AG04450 (cell line): ENCODE measurements at places on chromosomes 1 and 21.

DNA sequence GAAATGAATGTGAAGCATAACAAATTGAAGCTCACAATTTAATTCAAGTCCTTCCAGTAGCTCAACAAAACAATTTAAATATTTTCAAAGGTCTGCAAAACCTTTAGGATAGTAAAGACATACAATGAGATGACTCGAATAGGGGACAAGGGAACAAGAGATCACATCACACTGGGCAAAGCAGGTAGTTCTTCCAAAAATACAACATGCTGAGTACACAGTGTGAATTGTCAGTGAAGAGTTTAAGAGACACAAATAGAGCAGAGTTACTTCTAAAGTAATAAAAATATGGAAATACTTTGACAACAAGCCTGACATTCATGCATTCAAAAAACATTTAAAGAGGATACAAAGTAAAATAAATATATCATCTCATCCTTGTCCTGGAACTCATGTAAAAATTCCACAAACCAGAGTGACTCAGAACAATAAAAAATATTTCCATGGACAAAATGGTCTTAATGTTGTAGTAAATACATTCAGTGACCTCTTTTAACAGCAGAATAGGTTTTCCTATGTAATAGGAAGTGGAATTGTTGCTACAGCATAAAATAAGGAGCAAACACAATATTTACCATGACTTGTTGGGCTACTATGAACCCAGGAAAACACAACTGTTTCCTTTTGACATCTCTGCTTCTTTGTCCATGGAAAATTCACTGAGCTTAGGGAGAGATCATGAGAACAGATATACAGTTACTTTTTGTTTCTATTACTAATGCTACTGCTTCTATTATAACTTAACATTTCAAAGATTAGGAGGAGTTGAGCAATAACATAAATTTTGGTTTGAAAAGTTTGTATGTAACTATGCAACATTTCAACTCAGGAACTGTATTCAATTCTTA lies 83.7 kb upstream of the BCL10 start:
- DNase-seq: no peak

GRCh38 chr1:94514095-94514727 lies 27.3 kb downstream of the F3 start:
- DNase-seq: no peak

DNA sequence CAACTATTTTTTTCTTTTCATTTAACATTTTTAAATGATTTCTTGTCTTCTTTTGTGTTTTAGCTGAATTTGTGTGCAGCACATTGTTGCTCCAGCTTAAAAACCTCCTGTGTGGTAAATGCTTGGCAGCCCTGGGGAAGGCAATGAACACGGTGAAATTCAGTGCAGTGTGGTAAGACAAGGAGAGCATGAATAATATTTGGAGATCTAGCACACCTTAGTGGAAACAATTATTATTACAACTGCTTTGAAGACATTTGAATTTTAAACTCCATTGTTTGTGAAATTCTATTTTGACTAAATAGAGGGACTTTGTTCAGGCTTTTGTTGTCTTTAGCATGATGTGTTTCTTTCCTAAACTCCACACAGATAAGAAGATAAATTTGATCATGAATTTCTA lies 242.6 kb upstream of the CXADR start:
- peak; percentile 1 for DNase-seq

GRCh38 chr1:49016030-49016977 lies 239.6 kb upstream of the BEND5 start:
- DNase-seq: no peak

DNA sequence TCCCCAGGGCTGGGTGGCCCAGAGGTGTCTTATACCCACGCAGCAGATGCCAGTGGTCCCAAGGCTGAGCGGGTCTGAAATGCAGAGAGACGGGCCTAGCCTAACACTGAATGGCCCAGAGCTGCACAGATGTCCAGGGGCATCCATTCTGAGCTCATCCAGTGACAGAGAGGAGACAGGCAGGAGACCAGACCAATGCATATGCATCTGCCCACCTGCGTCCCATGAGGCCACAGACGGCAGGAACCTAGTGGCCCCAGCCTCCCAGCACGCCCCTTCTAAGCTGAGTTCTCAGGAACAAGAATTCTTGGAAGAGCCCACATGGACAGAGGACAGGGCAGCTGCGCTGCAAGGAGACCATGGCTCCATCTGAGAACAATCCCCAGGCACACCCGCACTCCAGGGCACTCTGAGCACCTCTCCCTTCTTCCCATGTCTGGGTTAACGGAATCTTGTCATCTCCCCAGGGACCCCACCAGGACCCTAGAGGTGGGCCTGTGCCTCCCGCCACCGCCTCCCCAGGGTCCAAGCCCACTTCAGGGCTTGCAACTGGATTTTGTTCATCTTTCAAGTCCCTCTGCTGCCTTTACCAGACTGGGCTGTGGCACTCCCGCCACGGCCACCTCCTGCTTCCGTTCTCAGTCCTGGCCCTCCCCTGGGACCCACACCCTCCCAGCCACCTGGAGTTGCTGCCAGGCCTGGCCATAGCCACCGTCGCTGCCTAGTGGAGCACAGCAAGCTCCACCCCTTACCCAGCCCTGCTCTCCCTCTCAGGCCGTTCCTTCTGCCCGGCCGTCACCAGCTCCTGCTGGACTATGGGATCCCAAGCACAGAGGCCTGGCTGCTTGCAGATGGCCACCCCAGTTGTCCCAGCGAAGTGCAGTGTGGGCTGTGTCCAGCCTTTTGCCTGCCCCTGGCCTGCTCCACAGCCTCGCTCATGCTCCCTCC lies 3.3 kb downstream of the WNT3A start:
- no peak for DNase-seq

- DNase-seq: no peak
Measured at GRCh38 chr1:55749975-55750627, 534.9 kb upstream of the USP24 start.

GRCh38 chr1:154352581-154353459 lies 27.5 kb downstream of the ATP8B2 start:
- DNase-seq: no peak

GRCh38 chr1:186745531-186746146 lies 65.4 kb upstream of the PTGS2 start:
- DNase-seq: no peak

DNA sequence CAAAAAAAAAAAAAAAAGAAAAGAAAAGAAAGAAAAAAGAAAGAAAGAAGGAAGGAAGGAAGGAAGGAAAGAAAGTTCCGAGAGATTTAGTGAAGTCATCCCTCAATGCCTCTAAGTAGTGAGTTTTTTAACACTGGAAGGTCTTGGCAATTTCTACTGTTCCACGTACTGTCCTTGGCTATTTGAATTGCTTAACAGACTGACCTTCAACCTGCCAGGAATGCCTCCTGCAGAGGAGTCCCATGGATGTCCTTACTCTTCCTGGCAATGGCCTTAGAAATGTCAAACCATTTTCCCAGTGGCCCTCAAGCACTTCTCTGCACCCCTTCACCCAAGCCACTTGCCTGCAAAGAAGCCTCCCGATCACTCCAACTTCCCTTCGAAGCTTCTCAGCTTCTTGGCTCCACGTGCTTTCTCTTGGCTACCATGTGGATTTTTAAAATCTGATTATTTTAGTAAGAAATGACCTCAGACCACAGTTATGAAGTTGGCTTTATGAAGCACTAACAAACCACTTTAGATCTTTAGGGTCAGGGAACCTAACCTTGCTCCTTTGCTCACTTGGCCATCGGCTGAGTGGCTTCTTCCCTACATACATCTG lies 43.7 kb upstream of the ABCG1 start:
- DNase-seq: no peak

GRCh38 chr1:232033285-232033684 lies 406.7 kb downstream of the DISC1 start:
- DNase-seq: no peak

GRCh38 chr1:232978091-232978634 lies 27.8 kb downstream of the NTPCR start:
- DNase-seq: no peak

- no peak for DNase-seq
Measured at GRCh38 chr1:227635596-227635995, 72.2 kb downstream of the ZNF678 start.

DNA sequence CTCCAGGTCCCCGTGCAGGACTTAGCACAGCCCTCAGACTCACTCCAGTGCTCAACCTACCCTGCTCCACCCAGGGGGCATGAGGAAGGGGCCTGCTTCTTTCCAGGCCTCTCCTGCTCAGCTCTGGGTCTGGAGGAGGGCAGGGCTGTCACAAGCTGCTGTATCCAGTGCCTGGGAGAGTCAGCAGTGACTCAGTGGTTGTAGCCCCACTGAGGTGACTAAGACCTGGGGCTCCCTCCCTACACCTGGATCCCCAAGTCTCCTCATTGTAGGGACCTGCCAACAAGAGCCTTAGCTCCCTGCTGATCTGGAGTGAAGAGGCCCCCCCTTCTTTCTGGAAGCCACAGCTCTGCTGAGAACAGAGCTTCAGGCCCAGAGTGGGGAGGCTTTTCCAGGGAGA lies 36.1 kb upstream of the FAM131C start:
- no peak for DNase-seq
